Neural progenitor cell (in vitro differentiated cells): ENCODE measurements at places on chromosomes 4 and X.
A peak's percentile ranks its signal among the peaks of the same experiment; 100 is the strongest.

DNA sequence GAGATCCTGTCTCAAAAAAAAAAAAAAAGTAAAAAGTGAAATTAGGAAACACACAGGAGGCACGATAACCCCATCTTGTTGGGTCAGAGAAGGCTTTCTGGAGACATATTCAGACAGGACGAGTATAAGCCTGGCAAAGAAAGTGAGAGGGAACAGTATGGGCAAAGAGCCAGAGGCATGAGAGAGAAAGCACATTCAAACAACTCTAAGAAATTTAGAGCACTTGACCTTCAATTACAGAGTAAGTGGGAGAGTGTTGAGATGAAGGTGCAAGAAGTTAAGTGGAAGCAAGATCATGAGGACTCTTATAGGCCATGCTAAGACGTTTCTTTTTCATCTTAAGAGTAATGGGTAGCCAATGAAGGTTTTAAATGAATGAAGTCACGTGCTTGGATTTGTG is 70.4 kb downstream of the ELOVL6 start:
- H3K4me3 ChIP-seq, result no peak overlapping the region
- H3K4me1 ChIP-seq, result no peaks in the 10 kb centered on the region
- no peak for DNase-seq
- no peak overlapping the region for H3K27ac ChIP-seq
- no peaks in the 10 kb centered on the region for H3K27me3 ChIP-seq
- H3K36me3 ChIP-seq, result no peaks in the 10 kb centered on the region

DNA sequence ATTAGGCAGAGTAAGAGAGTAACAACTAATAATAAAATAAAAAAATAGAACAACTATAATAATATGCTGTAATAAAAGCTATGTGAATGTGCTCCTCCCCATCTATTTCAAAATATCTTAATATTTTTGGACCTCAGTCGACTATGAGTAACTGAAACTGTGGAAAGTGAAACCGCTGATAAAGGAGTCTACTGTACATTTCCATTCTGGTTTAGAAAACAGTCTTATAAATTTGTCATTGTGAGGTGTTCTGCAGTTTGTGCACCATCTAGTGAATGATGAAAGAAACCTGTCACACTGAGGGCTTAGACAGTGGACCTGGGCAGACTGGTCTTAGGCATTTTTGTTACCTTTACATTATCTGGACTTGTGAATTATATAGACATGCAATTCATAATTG is 42.0 kb downstream of the TMEM150C start:
- H3K27ac ChIP-seq, result no peak overlapping the region
- H3K36me3 ChIP-seq, result no peaks in the 10 kb centered on the region
- H3K27me3 ChIP-seq, result no peaks in the 10 kb centered on the region

DNA sequence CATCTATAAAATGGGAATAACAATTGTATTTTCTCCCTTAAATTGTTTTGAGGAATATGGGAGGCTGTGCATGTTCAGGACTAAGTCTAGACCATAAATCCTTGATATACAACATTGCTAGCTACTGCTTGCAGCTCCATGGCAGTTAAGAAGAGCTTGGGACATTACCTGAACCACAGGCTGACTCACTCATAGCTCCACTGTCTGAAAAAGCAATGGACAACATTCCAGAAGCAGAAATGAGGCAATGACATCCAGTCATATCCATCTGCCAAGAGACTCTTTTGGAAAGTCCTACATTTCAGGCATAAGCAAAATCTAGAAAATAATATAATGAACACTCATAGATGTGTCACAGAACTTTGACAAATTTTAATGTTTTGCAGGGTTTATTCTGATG is 167.3 kb upstream of the LEF1 start:
- H3K27me3 ChIP-seq, result no peaks in the 10 kb centered on the region
- no peak overlapping the region for H3K27ac ChIP-seq

GRCh38 chr4:95548738-95549245 is at the start of gene UNC5C:
Gene UNC5C (minus strand): TSS chr4:95548973.
- peak within 1 kb of the TSS; percentile 68 for H3K4me3 ChIP-seq
- no peaks in the 10 kb centered on the region for H3K36me3 ChIP-seq
- H3K27ac ChIP-seq, result no peak within 1 kb of the TSS
- peak; percentile 83 for DNase-seq
- peaks cover 70% of the 10 kb centered on the region for H3K27me3 ChIP-seq
